Right renal cortex interstitium (tissue), 3 donors: ENCODE measurements at places on chromosomes 2 and 18. TPM values are rescaled to one million over a fixed set of nuclear protein-coding genes. Genes with fewer than 3 reads are reported as not detected.

The THAP4 gene
- polyA plus RNA-seq: 57.9 TPM

The DNAJC5G gene
- 0.47 TPM for polyA plus RNA-seq

The SLC38A11 gene
- 15.0 TPM for polyA plus RNA-seq

The RGPD4 gene
- polyA plus RNA-seq: not detected

The C2orf66 gene
- polyA plus RNA-seq: 0.31 TPM

The LIMS4 gene
- polyA plus RNA-seq: 0.59 TPM

The SP140 gene
- 0.68 TPM for polyA plus RNA-seq

The ACOXL gene
- 0.62 TPM for polyA plus RNA-seq

The RAB6C gene
- polyA plus RNA-seq: 1.3 TPM

The MALL gene
- 14.9 TPM for polyA plus RNA-seq

The SCN7A gene
- 13.9 TPM for polyA plus RNA-seq

The CCDC142 gene
- 7.7 TPM for polyA plus RNA-seq

The RTP5 gene
- polyA plus RNA-seq: not detected

The VIT gene
- not detected for polyA plus RNA-seq

The CRACDL gene
- 2.4 TPM for polyA plus RNA-seq

The LYG2 gene
- polyA plus RNA-seq: 0.24 TPM

The MROH2A gene
- 0.16 TPM for polyA plus RNA-seq

The MRO gene
- polyA plus RNA-seq: 3.0 TPM

The LOXHD1 gene
- polyA plus RNA-seq: 0.68 TPM

The PCARE gene
- 0.35 TPM for polyA plus RNA-seq

The FOXD4L1 gene
- 0.19 TPM for polyA plus RNA-seq

The SEC11C gene
- 72.9 TPM for polyA plus RNA-seq

The GPC1 gene
- 26.5 TPM for polyA plus RNA-seq

The FAM161A gene
- 15.9 TPM for polyA plus RNA-seq

The LYPD6 gene
- 18.1 TPM for polyA plus RNA-seq

The KIF1A gene
- 9.5 TPM for polyA plus RNA-seq

The RIT2 gene
- not detected for polyA plus RNA-seq
